Left renal pelvis (tissue), 4 donors: ENCODE measurements at places on chromosomes 13 and 19.

GRCh38 chr13:50691681-50692263 lies 151.7 kb downstream of the DLEU7 start:
- DNase-seq: no peak

- DNase-seq: no peak
Observed at GRCh38 chr13:71316792-71317363, 550.1 kb downstream of the DACH1 start.

GRCh38 chr19:39765091-39766076 lies 13.3 kb upstream of the LEUTX start:
- no peak for DNase-seq

DNA sequence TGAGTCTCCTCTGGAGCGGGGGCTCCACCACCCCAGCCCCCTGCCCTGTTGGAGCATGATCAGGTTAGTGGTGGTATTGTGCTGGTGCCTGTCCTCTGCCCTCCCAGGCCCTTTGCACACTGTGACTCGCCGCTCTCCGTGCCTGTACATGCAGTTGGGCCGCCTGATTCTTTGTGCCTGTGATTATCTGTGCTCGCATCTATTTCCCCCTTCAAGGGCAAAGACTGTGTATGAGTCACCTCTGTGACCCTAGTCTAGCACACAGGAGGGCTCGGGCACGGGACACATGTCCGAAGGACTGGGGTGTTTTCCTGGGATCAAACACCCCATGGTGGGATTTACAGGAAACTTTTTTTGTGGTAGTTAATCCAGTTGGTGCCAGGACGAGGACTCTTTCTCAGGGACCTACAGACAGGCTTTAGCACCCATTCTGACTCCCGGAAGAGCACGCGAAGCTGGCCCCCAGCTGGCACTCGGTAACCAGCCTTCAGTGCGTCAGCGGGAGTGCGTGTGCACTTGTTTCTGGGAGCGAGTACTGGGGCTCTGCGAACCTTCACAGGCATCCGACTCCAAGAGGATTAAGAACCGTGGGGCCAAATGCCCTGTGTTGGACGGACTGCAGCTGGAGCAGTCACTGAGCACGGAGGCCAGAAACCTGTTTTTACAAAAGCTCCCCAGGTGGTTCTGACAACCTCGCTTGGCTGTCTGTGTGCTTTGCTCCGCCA lies 6.7 kb downstream of the PPP1R37 start:
- DNase-seq: no peak

GRCh38 chr19:15262011-15262410 lies 29.8 kb upstream of the EPHX3 start:
- no peak for DNase-seq
